Inflammatory macrophage treated with lipopolysaccharide for 1 hour (primary cell): ENCODE measurements at places on chromosomes 4 and X.

GRCh38 chr4:110510955-110511544, 35.1 kb downstream of the ENPEP start:
- DNase-seq = peak; percentile 83

GRCh38 chr4:8171984-8172924, 13.6 kb upstream of the ABLIM2 start:
- DNase-seq = no peak

- DNase-seq = no peak
Observed at GRCh38 chrX:139882299-139882698, 50.6 kb downstream of the ATP11C start.

DNA sequence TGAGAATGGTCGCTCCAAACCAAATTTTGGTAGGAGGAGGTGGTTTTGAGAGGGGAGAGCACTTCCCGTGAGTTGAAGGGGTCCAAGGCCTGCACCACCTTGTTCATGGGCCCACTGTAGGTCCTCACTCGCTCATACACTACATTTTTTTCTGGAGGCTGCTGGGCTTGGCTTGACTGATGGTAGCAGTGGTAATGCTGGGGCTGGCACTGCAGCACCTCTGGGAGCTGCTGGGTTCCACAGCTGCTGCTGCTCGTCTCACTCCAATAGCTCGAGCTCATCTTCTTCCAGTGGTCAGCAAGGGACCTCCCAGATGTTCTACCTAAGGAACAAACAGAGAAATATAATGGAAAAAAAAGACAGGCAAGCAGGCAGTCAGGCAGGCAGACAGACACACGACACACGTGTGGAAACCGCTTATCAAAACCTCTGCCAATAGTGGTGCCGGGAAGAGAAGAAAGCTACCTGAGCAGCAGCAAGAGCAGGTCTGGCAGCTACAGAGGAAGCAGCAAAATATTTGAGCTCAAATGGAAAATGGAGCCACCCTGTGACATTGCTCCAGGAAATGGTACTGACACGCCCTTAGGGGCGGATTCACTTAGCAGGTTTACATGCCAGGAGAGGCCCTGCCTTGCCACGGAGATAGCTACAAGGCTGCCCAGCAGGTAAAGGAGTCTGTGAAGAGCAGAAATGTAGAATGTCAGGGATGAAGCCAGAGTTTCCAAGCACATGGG, at the start of gene POF1B:
Gene POF1B, minus strand, starts transcription at position 492 of the 734 bp plus-strand sequence. Its CDS starts 211 bp downstream, at position 281.
- no peak for DNase-seq

DNA sequence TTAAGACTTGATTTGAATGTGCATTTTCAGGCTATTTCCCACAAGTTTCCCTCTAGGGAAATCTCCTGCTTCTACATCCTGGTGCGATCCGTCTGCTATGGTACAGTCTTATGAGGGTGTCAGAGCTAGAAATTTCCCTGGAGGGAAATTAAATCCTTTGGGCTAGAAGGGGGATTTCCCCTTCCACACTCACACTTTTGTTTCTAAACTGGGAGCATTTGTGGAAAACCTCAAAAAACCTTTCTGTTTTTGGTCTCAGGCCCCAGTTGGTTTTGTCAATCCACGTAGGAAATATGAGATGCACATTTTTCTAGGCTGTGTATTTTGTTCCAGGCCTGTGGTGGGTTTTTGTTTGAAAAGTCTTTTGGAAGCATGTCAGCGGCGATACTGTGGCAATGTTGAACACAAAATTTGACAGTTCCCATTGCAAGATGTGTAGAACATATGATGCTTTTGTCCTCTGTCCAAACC, 17.8 kb downstream of the HMGB3 start:
- DNase-seq = no peak

DNA sequence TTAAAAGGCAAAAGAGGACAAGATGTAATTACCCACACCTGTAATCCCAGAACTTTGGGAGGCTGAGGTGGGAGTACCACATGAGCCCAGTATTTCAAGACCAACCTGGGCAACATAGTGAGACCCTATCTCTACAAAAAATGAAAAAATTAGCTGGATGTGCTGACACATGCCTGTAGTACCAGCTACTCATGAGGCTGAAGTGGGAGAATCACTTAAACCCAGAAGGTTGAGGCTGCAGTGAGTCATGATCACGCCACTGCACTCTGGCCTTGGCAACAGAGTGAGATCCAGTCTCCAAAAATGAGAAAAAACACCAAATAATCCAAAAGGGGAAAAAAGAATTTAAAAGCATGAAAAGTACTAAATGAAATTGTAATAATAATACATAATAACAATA, 30.8 kb downstream of the NR0B1 start:
- no peak for DNase-seq

GRCh38 chr4:80615099-80615498, 279.6 kb downstream of the CFAP299 start:
- no peak for DNase-seq

DNA sequence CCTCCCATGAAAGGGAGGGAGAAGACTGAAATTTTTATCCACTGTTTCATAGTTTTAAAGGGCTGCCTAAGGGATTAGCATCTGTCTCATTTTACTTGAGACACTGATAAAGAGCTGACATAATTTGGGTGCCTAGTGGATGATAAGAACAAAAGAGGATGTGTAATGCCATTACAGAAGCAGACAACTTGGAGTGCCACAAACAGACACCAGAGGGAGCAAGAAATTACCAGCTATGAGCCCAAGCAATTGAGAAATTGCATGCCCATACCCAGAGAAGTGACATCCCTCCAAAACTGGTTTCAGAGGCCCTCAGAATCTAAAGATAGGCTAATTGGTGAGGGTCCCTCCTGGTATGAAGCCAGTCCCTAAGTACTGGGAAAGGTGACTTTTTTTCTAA, 38.5 kb upstream of the POU3F4 start:
- peak; percentile 5 for DNase-seq

DNA sequence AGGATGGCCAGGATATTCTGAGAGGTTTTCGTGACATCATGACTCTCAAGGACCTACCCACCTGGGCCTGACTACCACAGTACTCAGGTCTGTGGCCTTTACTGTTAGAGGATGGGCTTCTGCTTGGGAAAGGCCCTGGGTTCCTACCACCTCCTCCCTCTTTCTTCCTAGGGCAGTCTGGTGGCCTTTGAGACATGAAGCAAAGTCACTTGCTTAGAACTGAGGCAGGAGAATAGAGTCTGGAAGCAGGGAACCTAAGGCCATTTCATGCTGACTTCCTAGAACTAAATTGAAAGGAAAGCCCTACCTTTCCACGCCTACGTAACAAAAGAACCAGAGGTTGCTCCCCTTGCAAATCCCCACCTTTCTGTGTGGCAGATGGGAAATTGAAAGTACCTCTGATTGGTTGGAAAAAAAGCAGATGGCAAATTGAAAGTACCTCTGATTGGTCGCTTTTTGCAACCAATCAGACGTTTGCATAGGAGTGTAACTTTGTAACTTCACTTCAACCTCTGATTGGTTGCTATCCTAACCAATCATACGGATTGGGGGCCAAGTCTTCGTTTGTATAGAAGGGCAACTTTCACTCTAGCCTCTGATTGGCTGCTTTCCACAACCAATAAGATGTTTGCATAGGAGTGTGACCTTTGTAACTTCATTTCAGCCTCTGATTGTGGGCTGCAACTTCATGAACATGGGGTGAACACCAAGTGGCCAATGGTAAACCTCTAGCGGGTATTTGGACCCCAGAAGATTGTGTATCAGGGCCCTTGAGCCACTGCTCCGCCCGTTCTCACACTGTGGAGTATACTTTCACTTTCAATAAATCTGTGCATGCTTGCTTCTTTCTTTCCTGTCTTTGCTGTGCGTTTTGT, 9.9 kb upstream of the AKAP14 start:
- peak; percentile 31 for DNase-seq

DNA sequence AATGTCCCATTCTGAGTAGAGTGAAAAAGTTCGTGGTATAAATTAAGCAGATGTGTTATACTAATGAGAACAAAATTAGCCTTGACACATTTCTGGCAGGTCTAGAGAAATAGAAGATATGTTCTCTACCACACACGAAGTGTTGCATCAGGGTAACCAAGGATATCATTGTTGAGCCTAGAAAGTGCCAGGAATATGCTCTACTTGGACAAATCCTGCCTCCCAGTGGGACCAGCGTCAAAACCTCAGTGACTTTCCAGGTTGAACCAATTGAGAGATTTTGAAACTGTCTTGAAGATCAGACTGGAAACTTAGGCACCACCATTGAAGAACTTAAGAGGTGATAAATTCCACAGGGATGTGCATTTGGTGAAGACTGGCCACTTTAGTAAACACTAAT, 115.9 kb downstream of the HPGD start:
- DNase-seq = no peak

DNA sequence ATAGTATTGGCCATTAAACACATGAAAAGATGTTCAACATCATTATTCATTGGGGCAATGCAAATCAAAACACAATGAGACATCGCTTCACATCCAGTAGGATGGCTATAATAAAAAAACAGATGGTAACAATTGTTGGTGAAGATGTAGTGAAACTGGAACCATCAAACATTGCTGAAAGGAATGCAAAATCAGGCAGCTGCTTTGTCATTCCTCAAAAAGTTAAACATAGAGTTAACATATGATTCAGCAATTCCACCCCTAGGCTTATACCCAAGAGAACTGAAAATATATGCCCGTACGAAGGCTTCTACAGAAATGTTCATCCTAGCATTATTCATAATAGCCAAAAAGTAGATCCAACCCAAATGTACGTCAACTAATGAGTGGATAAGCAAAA, 144.0 kb upstream of the NAP1L5 start:
- no peak for DNase-seq

- DNase-seq = peak; percentile 38
Observed at GRCh38 chr4:156575430-156576073, 396.0 kb downstream of the PDGFC start.

DNA sequence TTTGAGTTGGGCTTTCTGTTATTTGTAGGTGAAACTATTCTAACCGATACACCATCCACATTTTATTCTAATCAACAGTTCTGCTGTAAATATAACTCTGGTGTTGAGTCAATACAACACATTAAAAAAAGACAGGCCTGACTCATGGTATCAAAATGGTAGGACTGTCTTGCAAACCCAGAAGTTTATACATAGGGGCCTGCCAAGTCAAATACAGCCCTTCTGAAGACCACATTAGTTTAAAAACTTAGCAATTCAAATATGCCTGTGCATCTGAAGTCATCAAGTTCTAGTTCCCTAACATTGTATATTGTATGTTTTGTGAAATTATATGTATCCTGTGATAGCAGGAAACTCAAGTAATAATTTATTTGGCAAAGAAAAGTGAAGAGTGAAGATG, 24.4 kb upstream of the PDE5A start:
- DNase-seq = no peak

DNA sequence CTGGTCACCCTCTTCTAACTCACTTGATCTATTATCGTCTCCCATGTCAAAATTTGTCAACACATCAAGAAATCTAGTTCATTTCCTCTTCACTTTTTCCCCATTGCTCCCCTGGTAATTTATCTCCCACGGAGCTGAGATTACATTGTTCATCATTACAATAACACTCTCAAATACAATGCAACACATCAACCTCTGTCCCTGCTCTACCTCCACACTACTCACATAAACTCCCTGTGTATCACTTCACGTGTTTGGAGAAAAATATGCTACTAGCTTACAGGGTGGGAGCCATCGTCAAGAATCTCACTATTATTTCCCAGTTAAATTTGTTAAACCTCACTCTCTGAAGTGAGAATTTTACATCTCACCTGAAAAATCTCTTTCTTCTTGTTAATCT, 1006.4 kb downstream of the ARAP2 start:
- no peak for DNase-seq

- DNase-seq = no peak
Observed at GRCh38 chrX:109464231-109464630, 17.7 kb downstream of the GUCY2F start.

GRCh38 chrX:79601341-79602131, 234.4 kb upstream of the ITM2A start:
- no peak for DNase-seq

GRCh38 chr4:168879188-168879587, 130.9 kb downstream of the CBR4 start:
- peak; percentile 46 for DNase-seq

DNA sequence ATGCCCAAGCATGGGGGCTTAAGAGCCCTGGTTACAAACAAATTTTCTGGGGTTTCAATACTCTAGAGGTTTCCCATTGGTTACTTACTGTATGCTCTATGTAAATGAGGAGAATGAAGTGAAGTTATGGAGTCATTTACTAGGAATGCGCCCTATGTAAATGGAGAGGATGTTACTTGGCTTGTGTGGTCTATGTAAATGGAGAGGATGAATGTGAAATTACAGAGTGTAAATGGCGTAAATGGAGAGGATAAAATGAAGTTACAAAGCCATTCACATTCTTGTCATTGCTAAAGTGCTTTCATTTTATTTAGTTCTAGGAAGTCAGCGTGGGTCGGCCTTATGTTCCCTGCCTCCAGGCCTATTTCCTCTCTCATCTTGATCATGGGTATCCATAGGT, 810.5 kb upstream of the ADGRL3 start:
- no peak for DNase-seq
